ENCODE measurements at places on chromosomes 12 and 14.

DNA sequence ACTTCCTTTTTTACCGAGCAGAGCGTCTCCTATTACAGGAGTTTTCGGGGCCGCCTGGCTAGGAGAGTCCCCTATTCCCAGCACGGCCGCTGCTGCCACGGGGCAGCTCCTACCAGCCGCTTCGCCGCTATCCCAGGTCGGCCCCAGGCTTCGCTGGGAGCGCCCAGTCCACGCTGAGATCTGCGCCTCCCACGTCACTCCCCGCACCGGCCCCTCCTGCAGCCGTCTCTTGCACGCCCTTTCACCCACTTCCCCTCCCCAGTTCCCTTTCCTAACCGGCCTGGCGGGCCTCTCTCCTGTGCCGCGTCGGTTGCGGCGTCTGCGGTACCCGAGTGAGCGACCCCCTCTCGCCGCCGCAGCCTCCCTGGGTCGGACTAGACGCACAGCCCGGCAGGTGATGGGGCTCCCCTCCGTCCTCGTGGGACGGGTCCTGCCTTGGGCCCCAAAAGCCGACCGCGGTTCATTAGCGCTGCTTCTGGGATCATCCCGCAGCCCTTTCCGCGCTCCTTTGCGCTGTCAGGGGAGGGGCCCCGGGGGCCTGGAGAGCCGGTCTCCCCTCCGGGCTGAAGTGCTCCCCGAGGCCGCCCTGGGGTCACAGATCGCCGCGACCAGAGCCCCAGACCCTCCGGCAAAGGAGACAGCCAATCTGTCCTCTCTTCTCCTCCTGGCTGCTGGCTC lies 1318.4 kb downstream of the TMEM121 start:
- DNase-seq: no peak

DNA sequence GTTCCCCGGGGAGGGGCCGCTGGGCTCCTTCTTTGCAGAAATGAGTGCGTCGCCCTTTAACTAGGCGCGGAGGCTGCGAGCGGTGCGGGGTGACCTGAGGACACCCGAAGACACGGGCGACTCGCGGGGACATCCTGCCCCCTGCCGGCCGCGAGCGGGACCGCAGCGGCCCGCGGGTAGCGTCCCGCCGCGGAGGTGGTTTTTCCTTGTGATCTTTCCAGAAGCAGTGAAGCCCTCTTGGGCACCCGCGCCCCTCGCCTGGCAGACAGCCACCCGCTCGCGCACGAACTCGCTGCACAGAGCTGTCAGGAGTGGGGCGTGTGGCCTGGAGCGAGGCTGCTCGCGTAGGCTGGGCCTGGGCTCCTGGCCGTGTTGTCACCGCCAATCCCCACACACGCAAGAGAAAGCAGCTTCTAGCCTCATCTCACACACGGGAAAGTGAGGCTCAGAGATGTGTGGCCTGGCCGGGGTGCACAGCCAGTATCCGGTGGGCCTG lies 67.2 kb downstream of the DIO3 start:
- DNase-seq: no peak

DNA sequence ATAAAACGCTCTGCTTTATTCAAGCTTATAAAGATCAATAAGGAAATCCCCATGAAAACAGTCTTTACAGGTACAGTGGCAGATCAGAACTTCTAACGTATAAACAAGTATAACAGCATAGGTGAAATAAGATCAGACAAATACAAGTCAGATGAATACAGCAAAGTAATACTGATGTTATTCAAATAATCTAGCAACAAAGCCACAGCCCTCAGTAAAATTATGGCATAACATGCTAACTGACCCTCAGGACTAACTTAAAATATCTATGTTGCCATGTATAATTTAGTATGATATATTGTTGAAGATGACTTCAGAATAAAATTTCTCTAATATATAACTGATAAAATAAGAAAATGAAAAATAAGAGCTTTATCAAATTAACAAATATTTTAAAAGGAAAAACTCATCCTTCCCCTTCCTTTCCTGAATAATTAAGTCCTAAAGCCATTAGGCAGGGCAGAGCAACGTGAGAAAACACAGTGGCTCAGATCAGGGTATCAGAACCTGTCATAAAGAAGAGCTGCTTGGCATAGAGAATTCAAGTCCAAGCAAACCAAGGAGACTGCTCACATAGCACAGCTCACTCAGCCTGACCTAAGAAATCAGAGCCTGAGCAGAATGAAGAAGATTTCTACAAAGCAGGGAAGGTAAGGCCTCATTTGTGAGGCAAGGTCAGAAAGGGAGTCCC lies 70.7 kb downstream of the PAWR start:
- no peak for DNase-seq

DNA sequence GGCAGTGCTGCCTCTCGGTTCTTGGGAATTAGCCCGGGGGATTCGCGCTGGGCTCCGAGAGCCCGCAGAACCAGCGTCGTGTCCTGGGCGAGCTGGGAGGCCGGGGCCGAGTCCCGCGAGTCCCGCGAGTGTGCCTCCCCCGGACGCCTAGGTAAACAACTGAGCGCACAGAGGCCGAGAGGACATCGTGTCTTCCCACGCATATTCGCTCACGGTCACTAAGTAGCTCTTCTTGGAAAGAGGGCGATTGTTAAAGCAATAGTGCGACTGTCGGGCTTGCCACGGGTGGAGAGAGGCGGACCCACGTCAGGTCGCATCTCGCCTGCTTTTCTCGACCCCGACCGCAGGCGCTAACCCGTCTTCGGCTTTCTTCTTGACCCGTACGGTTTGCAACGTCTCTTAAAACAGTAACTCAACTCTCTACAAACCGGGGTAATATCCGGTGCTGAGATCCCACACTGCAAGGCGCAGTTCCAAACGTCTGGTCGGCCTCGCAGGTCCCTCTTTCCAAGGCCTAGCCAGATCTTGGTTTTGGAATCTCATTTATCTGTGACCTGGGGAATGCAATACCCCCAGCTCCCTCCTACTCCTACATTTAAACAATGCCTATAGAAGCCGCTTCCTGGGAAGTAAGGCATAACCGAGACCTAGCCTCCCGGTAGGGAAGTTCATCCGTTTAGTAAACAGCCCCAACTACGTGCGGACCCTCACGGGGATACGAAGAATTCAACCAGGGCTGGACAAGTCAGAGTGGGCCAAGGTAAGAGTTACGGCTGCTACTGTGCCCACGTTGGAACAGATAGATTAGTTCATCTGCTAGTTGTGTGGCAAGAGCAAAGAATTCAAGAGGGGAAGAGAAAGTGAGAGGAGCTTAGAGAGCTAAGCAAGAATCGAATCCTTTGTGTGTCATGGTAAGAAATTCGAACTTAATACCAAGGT lies 736 bp upstream of the PHLDA1 start:
- no peak for DNase-seq

DNA sequence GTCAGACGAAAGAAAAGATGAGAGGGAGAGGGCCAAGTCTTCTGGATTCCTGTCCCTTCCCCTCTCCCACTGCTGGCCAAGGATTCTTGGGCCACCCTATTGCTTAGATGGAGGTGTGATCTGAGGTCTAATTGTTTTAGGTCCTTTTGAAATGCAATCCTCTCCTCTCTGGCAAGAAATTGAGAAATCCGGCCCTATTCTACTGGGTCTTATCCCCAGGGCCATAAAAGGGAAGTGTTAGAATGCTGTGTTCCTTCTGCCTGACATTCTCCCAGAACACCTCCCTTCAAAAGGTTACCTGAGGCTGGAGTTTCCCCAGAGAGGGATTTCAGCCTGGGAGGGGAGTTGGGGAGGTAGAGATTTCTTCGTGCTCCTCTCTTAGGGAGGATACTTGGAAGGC lies 4.4 kb downstream of the WNT5B start:
- no peak for DNase-seq

Measured in NK-92 treated with Interleukin-12 subunit alpha and Interleukin-12 subunit beta, amount 100 ng/mL, for 24 hours (cell line).